ENCODE measurements at places on chromosomes 2 and 18.

GRCh38 chr2:6526093-6526824 is 339.4 kb downstream of the CMPK2 start:
- DNase-seq = no peak

DNA sequence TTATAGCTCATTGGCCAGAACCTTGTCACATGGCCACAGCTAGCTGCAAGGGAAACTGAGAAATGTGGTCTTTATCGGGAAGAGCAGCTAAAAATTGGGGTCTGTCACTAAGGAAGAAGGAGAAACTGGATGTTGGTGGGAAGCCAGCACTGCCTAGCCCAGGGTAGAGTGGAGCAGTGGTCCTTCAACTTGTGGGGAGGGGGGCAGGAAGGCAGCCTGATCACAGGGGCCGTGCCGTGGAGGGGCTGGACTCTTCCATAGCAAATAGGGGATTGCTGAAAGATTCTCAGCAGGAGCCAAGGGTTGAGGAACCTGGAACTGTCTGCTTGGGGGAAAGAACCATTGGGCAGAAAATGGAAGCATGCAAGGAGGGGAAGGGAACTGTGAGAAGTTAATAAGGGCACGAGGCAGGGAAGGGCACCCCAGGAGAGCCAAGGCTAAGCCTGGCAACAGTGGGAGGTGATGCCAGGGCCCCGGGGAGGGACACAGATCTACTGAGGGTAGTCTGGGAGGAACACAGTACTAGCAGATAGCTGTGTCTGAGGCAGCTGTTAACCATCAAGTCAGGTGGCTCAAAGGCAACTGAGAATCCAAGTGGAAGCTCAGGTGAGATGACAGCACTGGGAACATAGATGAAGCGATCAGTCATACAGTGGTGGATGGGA is 5.9 kb upstream of the NEURL3 start:
- no peak for DNase-seq

DNA sequence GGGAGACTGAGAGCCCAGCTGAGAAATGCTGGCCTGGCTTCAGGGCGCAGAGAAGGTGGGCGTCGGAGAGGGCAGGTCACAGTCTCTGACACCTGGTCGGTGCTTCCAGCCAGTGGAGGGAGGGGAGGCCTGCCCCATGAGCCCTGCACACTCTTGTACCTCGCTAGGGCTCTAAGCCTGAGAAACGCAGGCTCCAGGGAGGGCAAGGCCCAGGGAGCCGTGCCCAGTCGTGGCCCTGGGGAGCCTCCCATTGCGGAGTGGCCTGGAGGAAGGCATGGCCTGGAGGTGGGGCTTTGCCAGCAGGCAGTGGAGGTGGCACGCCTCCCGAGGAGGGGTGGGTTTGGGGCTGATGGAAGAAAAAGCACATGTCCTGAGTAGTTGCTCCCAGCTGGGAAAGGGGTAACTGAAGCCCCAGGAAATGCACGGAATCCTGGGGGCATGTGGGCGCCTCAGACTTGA is 39.0 kb downstream of the MTERF4 start:
- DNase-seq = no peak

- DNase-seq = no peak
Measured at GRCh38 chr2:34875091-34875745, 1276.1 kb upstream of the FAM98A start.

GRCh38 chr2:27071990-27072830 is 756 bp upstream of the OST4 start:
- no peak for DNase-seq

- no peak for DNase-seq
Measured at GRCh38 chr2:239165206-239165831, 235.5 kb downstream of the HDAC4 start.

DNA sequence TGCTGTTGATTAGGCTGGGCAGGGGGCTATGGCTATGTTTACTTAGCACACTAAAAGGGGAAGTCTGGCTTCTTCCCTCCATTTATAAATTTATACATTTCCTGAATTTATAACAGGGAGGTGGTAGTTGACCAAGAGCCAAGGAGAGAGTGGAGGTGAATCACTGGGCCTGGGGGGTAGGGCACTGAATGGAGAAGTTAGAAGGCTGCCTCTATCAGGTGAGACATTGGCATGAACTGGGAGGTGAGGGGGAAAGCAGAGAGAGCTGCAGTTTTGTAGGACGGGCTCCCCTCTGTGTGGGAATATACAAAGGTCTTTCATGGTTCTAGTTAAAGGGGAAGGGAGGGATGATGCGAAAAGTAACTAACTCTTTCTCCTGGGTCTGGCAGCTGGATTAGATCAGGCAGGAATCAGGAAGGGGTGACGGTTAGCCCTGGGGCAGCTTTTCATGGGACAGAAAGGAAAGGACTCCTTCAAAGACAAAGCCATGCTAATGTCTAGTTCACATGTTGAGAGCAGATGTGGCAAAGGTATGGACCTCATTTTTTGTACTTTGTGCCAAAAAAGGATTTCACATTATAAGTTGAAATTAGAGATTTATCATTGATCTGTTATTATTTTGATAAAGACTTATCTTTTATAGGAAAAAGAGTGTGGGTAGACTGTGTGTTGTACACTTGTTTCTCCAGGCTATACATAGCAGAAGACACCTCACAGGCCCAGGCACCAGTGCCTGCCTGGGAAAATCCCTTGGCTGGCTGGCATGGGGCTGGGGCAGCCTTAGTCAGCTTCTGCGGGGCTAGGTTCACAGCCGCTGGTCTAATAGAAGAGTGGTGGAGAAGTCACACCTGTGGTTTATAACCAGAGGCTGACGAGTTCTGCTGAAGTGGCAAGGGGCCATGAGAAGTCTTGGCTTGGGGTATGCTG is 158.7 kb downstream of the CLIP4 start:
- no peak for DNase-seq

GRCh38 chr18:63477968-63478367 is 1.2 kb downstream of the SERPINB5 start:
- no peak for DNase-seq

GRCh38 chr18:68965817-68966216 is 167.9 kb downstream of the CCDC102B start:
- DNase-seq = no peak

GRCh38 chr2:196201229-196202009 is 30.0 kb upstream of the STK17B start:
- DNase-seq = no peak

- DNase-seq = no peak
Measured at GRCh38 chr18:7224198-7224597, 6.7 kb upstream of the LRRC30 start.

DNA sequence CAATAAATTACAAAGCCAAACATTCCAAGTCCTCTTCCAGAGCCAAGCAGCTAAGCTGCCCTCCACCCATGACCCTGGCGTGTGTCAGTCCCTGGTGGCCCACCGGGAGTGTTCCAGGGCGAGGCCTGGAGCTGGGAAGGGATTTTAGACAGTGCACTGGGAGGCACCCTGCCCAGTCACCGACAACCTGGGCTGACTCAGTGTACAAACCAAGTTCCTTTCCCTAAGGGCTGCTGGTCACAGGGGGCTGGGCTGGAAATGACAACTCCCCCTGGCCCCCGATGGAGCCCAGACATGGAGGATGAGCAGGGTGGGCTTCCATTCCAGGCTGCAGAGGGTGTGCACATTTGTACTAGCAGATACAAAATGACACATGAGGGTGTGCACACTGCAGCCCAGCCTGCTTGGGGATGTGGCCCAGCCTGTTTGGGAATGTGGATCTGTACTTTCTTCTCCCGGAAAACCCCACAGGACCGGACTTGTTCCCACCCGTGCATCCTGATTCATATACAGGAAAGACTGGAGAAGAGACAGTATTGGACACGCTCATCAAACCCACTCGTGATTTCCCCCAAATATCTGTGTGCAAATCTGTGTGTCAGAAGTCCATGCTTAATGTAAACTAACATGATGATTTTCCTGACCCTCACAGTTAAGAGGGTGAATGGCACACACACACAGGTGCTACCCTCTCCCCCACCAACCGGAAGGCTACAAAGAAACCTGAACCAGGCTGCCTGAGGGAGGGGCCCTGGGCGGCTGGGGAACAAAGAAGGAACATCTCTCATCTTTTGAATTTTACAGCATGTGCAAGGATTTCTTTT is 58.9 kb downstream of the NDUFA10 start:
- no peak for DNase-seq

GRCh38 chr2:176356251-176356650 is 87.0 kb downstream of the MTX2 start:
- no peak for DNase-seq

GRCh38 chr18:58862851-58863538 is 1.7 kb upstream of the ZNF532 start:
- no peak for DNase-seq

- no peak for DNase-seq
Measured at GRCh38 chr2:239337122-239337876, 63.5 kb downstream of the HDAC4 start.

GRCh38 chr2:185676316-185676715 is 62.3 kb upstream of the FSIP2 start:
- no peak for DNase-seq

DNA sequence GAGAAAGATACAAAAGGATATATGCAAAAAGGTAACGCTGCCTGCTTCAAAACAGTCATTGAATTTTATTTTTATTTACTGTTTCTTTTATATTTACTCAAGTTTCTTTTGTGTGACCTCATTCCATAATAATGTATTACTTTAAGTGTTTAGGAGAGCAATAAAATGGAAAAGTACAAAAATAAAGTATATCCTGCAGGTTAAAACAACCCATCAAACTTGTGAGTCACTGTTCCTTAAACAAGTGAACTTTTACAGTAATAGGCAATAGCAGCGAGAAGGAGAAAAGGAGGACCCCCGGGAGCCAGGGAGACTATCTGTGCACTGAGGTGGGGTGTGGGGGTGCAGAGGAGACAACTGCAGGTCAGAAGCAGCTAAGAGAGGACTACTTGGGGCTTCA is 124.5 kb downstream of the EN1 start:
- DNase-seq = no peak

DNA sequence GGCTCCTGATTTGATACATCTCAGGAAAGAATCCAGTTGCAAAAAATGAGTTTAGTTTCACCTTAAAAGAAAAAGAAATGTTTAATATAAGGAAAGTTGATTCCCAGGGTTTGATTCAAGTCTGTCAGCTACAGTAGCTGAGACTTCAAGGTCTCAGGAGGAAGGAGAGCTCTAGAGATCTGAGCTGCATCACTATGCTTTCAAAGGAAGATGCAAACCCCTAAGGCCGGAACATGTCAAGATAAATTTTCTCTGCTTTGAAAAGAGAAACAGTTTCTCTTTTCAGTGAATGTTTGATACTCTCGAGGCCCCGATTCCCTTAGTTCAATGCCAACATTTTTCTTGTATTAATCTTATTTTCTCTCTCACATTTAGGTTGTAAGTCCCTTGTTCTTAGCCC is 128.6 kb downstream of the RGPD3 start:
- no peak for DNase-seq

DNA sequence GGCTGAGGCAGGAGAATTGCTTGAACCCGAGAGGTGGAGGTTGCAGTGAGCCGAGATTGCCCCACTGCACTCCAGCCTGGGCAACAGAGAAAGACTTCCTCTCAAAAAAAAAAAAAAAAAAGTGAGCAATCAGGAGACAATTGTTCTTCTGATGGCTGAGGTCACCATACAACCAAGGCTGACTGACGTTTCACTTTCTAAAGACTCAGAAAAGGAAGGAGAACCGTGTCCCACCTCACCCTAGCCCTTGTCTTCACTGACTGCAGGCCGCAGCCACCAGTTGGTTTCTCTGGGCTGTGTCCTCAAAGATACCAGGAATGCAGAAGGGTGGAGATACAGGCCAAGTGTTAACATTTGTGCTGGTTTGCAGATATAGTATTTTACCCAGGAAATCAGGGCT is 7.7 kb upstream of the SLC35F6 start:
- no peak for DNase-seq
